GM03348 (cell line): ENCODE measurements at places on chromosomes 16 and 17.
A peak's percentile ranks its signal among the peaks of the same experiment; 100 is the strongest.

DNA sequence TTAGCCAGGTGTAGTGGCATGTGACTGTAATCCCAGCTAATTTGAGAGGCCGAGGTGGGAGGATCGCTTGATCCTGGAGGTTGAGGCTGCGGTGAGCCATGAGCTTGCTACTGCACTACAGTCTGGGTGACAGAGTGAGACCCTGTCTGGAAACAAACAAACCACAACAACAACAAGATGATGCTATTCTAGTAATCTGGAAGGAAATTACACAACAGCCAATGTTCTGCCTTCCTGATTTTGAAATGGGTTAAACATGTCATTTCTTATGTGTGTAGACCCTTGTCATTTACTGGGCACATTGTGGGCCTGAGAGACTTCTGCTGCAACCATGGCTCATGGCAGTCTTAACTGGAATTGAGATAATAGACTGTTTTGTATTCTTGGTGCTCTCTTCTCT is 5.9 kb downstream of the COQ7 start:
- DNase-seq = no peak

DNA sequence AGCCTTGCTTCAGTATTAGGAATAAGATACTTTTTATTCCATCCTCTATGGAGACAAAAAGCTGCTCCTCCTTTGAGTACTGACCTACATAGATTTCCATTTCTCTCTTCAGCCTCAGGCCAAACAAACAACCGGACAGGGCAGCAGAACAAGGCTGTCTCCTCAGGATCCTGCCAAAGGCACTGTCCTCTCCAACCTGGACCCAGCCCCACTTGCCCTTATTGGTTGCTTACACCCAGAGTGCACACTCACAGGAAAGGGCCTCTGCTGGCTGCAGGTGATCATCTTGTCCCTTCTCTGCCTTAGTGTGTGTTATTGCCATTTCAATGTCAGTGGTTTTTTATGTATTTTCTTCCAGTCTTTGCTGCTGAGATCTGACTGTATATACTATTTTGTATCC is 26.6 kb downstream of the LIG3 start:
- no peak for DNase-seq

DNA sequence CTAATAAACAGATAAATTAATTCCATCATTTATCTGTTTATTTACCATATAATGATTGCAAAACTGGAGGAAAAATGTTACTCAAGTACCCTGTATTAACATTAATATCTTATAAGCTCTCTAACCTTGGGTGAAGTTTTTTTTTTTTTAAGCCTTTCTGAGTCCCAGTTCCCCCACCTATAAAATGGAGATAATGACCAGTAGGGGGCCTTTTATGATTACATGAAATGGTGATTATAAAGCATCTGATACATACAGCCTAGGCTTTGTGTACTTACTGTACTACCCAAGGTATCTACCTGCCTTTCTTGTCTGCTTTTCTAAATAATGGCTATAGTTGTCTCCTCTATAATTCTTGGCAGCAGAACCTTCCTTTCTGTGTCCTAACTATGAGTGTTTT is 22.6 kb downstream of the LRRC36 start:
- DNase-seq = peak; percentile 25

GRCh38 chr16:85793662-85794298 is 5.6 kb downstream of the EMC8 start:
- DNase-seq = no peak

DNA sequence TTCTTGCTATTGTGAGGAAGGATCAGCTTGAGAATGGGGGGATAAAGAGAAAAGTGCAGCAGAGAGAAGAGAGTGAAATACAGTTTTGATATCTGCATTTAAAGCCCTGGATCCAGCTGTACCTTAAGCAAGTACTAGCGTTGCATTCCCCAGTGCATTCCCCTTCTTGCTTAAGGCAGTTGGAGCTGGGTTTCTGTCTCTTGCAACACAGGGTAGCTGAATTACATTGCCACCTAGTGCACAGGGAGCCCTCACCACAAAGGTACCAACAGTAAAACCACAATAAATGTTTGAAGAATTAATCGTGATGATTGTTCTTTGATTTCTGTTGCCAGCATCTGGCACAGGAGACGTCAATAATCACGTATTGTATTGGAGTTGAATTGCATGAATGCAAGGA is 588.7 kb downstream of the RBFOX1 start:
- DNase-seq = no peak

DNA sequence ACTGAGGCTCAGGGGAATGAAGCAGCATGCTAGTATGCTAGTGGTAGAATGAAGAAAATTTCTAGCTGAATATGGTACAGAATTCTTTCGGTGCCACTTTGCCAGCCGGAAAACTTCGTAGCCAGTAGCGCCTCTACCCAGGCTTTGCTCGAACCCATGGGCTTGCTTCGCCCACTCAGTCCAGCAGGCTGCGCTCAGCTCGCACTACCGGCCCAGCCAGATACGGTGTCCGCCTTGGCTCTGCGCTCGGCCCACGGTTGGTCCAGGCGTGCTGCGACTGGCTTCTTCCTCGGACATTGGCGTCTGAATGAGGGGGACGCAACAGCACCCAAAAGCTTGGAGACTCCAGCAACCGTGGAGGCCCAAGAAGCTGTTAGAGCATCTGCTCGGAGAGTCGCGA is 372.5 kb upstream of the CDH8 start:
- no peak for DNase-seq

DNA sequence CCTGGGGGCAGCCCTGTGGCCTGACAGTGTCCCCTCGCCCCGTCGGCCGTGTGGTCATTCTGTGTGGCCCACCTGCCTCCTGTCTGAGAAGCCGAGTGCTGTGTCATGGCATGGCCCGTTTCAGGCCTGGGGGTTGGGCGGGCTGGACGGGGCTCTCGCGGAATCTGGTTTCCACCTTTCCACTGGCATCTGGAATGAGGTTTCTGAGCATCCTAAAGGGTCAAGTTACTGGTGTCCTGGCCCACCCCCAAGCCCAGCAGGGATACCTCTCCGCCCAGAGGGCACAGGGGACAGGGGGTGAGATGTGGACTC is 7.8 kb downstream of the DBNDD1 start:
- no peak for DNase-seq

- DNase-seq = no peak
Measured at GRCh38 chr17:33511670-33512069, 218.6 kb upstream of the ASIC2 start.

- DNase-seq = no peak
Measured at GRCh38 chr17:43333433-43333943, 65.3 kb upstream of the ARL4D start.

DNA sequence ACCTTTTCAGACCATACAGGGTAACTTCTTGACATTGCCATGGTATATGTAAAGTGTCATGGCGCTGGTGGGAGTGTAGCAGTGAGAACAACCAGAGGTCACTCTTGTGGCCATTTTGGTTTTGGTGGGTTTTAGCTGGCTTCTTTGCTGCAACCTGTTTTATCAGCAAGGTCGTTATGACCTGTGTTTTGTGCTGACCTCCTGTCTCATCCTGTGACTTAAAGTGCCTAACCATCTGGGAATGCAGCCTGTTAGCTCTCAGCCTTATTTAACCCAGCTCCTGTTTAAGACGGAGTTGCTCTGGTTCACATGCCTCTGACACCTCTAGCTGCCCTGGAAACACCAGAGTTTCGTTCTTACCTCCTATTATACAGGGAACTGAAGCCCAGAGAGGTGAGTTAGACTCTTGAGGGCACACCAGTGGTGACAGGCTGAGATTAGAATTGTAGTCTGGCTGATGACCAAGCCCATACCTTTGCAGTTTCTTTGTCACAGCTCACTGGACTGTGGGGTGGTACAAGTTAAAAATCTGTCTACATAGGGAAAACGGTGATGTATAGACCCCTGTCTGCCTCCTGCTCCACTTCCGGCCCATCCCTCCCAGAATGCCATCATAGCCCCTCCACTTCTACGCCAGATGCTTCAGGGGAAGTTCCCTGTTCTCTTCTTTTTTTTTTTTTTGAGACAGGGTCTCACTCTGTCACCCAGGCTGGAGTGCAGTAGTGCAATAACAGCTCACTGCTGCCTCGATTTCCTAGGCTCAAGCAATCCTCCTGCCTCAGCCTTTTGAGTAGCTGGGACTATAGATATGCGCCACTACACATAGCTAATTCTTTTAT is 21.0 kb downstream of the KSR1 start:
- no peak for DNase-seq

DNA sequence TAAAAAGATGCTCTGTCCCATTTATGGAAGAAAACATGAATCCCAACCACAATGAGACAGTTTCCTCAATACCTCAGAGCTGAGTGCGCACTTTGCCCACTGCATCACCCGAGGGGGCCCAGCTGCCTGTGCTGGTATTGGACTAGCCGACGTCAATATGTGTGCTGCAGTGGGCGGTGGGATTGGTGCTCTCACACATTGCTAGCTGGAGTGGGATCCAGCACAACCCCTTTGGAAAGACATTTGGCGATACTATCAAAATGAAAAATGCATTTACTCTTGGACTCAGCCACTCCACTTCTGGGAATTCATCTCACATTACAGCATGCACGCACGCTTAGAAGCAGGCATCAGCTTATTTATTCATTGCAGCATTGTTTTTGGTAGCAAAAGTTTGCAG is 289.2 kb upstream of the FOXF1 start:
- no peak for DNase-seq

GRCh38 chr17:4980644-4981216 is 6.7 kb downstream of the CAMTA2 start:
- peak; percentile 69 for DNase-seq

DNA sequence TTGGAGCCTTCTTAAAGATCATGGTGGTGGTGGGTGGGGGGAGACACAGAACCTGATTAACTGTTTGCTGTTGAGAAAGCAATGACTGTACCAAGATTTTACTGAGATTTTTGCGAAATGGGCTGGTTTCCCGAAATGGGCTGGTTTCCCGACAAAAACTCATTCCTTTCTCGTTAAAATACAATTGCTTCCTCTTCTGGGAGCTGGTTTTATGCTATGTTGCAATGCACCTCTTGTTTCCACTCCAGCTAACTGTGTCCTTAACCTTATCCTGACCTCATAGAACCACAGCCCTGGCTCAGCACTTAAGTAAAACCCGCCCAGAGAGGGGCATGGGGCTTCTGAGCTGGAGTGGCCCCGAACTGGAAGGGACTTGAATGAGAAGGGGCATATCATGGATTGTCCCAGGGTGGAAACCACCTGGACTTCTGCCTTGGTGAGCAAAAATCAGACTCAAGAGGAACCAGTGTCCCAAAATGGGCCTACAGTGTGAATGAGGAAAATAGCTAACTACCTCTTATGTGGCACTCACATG is 20.9 kb downstream of the FAM20A start:
- DNase-seq = peak; percentile 81

DNA sequence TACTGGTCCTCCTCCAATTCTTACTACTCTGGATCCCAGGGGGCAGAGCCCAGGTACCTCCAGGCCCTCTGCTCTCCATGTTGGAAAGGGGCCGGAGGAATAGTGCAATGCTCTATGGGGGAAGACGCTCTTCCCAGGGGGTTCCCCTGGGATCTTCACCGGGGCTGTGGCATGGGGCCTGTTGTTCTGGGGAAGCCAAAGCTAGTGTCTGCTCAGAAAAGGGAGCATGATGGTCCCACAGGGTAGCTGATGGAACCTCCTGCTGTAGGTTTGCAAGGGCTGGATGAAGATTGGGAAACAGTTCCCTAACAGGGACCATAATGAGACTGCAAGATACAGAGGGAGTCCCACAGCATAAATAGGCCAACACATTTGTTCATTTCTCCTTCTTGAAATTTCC is 114.7 kb downstream of the IRX5 start:
- no peak for DNase-seq

- no peak for DNase-seq
Measured at GRCh38 chr16:56977823-56978430, 11.4 kb upstream of the NLRC5 start.

DNA sequence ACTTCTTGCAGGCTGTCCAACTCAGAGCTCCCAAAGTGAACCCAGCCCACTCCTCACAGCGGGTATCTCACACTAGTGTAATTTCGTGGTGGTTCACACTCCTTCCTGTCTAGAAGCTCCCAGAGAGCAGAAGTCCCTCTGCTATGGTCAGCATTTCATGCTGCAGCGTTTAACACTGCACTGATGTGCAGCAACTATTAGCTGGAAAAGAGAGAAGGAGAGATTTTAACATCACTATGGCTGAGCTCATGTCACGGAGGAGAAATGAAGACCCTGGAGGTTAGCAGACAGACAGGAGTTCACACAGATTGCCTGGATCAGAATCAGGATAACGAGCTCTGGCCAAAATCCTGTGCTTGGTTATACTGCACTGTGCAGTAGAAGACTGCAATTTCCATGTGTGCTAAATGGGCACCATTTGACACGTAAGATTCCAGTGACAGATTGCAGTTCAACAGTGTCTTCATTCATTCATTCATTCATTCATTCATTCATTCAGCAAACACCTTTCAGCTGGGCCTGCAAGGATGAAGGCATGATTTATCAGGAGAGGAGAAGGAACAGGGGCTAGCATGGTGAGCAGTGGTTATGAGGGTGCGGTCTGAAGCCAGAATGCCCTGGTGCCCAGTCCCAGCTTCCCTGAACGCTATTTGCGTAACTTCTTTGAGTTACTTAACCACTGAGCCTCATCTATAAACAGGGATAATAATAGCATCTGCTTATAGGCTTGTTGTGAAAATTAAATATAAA is 5.3 kb upstream of the CCL1 start:
- DNase-seq = no peak

DNA sequence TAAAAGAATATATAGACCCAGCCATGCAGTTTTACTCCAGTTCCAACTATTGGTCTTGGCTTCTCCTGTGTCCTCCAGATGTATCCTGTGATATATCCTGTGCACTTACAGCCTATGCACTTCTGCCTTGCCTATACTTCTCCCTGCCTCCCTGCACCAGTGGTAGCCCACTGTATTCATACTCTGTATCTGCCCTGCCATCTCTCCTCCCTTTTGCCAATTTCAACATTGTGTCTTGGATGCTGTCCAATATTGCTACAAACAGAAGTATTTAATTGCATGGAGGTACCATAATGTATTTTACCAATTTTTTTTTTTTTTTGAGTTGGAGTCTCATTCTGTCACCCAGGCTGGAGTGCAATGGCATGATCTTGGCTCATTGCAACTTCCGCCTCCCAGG is 242.7 kb downstream of the HAPSTR1 start:
- no peak for DNase-seq

GRCh38 chr16:73480381-73480780 is 432.5 kb upstream of the ZFHX3 start:
- no peak for DNase-seq

DNA sequence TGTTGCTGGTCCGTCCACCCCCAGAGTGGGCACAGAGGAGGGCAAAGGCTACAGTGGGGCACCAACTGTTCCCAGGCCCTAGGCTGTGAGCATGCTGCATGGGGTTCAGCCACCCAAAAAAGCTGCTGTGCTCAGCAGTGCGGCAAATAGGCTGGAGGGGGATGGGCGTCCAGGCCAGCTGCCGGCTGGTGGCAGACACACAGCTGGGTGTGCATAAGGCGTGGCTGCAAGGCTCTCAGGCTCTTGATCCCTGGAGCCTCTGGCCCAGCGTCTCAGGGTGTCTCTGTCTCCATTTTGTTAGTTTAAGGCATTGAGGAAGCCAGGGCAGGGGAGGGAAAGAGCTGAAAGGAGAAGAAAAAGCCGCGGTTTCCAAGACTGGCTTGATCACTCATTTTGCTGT is 8.8 kb downstream of the RPL19 start:
- DNase-seq = no peak

GRCh38 chr16:57701759-57702371 is 7.3 kb downstream of the DRC7 start:
- DNase-seq = no peak
